Uterus (tissue), 4 donors: ENCODE measurements at places on chromosomes 5 and 9. TPM values are rescaled to one million over a fixed set of nuclear protein-coding genes. Genes with fewer than 3 reads are reported as not detected.

LHX3 gene
- not detected for total RNA-seq

- no peaks in the 10 kb centered on the region for H3K4me1 ChIP-seq
- no peak for DNase-seq
- H3K36me3 ChIP-seq, result no peaks in the 10 kb centered on the region
- no peak overlapping the region for H3K27ac ChIP-seq
- no peak overlapping the region for H3K4me3 ChIP-seq
Measured at GRCh38 chr9:71980266-71981190, 69.1 kb downstream of the C9orf85 start.

DNA sequence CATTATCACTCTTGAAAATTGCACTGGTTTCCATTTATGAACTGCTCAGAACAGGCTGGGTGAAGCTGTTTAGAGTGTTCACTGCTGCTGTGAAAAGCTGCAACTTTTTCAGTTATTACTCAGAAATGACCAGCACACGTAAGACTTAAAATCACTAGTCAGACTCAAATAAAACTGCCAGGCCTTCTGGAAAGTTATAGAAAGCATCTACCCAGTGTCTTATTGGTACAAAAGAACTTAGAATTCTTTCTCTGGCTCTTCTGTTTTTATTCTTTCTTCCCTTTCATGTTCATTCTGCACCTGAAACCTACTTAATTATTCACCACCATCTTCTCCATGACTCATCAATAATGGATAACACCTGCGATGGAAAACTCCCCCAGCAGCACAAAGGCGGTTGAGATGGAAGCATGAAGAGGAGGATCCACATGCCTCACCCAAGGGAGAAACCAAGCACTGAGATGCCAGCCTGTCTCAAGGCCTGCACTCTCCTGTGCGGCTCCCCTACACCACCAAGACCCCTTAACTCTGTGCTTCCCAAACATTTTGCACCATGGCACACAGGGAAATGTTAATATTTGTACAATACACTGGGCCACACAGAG is 171.9 kb downstream of the ENTREP1 start:
- H3K27me3 ChIP-seq, result no peaks in the 10 kb centered on the region
- H3K4me1 ChIP-seq, result no peaks in the 10 kb centered on the region
- no peak overlapping the region for H3K4me3 ChIP-seq
- H3K27ac ChIP-seq, result no peak overlapping the region

- no peaks in the 10 kb centered on the region for H3K36me3 ChIP-seq
- DNase-seq, result no peak
- H3K4me1 ChIP-seq, result no peaks in the 10 kb centered on the region
- no peak overlapping the region for H3K4me3 ChIP-seq
- H3K27ac ChIP-seq, result no peak overlapping the region
Measured at GRCh38 chr9:81182431-81182830, 506.9 kb downstream of the TLE1 start.

SPATA31E1 gene
- not detected for total RNA-seq

- no peak overlapping the region for H3K4me3 ChIP-seq
- H3K27me3 ChIP-seq, result no peaks in the 10 kb centered on the region
- H3K27ac ChIP-seq, result no peak overlapping the region
- H3K4me1 ChIP-seq, result no peaks in the 10 kb centered on the region
- no peak for DNase-seq
Measured at GRCh38 chr5:355379-355935, 33.9 kb downstream of the AHRR start.

GRHPR gene
- total RNA-seq, result 129 TPM

DNA sequence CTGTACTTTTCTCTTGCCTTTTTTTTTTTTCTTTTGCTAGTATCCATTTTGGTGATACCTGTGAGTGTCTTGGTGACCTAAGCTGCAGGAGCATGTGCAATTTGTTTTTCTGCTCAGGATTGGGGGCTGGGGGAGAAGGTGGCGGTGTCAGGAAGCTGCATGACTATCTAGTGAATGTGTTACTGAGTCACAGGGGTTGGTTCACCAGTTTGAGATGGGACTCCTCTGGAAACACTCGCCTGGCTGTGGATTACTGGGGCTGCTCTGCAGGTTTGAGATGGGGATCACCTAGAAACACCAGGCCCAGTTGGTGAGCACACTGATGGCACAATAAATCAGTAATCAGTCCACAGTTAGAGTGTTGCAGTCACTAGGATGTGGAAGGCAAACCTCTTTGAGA is 447.9 kb downstream of the SPATA31D1 start:
- H3K36me3 ChIP-seq, result no peaks in the 10 kb centered on the region
- no peak overlapping the region for H3K27ac ChIP-seq
- no peaks in the 10 kb centered on the region for H3K27me3 ChIP-seq

- H3K36me3 ChIP-seq, result no peaks in the 10 kb centered on the region
- DNase-seq, result no peak
- no peak overlapping the region for H3K27ac ChIP-seq
- no peak overlapping the region for H3K4me3 ChIP-seq
Measured at GRCh38 chr5:64666078-64666477, 24.2 kb upstream of the SHISAL2B start.

DNA sequence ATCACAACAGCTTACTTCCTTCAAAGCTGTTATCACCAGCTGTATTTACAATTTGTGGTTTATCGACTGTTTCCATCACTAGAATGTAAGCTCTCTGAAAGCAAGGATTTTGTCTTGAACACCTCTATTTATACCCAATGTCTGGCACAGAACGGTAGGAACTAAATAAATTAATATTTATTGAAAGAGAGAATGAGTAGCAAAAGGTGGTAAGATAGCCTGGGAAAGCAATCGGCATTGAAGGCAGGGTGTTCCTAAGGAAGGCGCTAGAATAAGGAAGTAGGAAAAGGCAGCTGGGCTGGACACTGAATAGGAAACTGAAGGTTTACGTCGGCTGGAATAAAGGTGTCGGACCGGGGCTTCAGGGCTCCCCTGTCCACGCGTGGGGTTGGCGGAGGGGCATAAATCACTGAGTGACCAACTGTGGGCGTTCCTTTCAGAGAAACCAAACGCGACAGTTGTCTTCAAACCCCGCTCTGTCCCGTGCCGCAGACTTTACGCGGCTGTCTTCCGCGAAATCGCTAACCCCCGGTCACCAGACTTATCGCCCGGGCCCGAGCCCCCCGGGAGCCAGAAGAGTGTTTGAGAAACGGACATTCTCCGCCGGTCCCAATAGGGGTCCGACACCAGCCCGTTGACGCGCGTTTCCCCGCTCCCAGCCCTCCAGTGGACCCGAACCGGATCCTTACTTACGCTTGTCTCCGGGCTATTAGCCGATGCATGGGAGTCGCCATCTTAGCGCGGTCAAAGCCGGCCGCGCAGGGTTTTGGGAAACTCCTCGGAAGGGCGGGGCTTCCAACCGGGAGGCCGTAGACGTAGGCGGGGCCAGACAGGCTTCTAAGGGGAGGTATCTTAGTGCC is at the start of gene ZCCHC10:
Gene ZCCHC10, minus strand, starts transcription at position 746 of the 860 bp plus-strand sequence. Its CDS starts 12 bp downstream, at position 734.
- H3K4me3 ChIP-seq, result peak within 1 kb of the TSS; percentile 81
- H3K4me1 ChIP-seq, result no peaks in the 10 kb centered on the region
- peak; percentile 93 for DNase-seq
- no peaks in the 10 kb centered on the region for H3K27me3 ChIP-seq
- H3K36me3 ChIP-seq, result no peaks in the 10 kb centered on the region
- H3K27ac ChIP-seq, result peak within 1 kb of the TSS; percentile 95

FBP2 gene
- not detected for total RNA-seq
